Progenitor cell of endocrine pancreas (in vitro differentiated cells): ENCODE measurements at places on chromosomes 2 and 18. TPM values are rescaled to one million over a fixed set of nuclear protein-coding genes. Genes with fewer than 3 reads are reported as not detected.

Gene RNF152
- total RNA-seq: 32.0 and 33.4 TPM in 2 replicates

Gene ABCB6
- total RNA-seq: 26.7 and 29.9 TPM in 2 replicates

Gene CDK5R2
- total RNA-seq: 5.1 and 6.2 TPM in 2 replicates

DNA sequence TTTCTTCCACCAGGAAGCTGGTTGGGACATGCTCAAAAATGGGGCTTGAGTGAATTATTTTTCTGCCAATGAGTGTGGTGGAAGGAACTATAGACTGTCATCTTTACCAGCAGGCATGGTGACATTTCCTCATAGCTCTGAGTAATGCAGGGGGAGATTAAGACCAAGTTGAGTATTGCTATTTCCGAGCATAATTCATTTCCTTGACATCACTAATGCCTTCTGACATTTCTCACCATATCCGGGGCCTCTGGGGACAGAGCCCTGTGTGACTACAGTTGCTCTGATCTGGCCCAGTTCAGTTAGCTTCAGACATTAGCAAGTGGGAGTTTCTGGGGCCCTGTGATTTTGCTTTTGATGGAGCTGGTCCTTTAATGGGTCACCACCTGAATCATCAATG lies 410.4 kb downstream of the MEIS1 start:
- no peak for DNase-seq
